NCI-H1417 treated with DMSO at 0.1 percent for 48 hours (cell line): ENCODE measurements at places on chromosomes 13 and 19.

GRCh38 chr13:98749501-98749900 is 3.0 kb downstream of the SLC15A1 start:
- DNase-seq = no peak

- no peak for DNase-seq
These were observed 300.1 kb downstream of the COG6 start for GRCh38 chr13:39955560-39955959.

DNA sequence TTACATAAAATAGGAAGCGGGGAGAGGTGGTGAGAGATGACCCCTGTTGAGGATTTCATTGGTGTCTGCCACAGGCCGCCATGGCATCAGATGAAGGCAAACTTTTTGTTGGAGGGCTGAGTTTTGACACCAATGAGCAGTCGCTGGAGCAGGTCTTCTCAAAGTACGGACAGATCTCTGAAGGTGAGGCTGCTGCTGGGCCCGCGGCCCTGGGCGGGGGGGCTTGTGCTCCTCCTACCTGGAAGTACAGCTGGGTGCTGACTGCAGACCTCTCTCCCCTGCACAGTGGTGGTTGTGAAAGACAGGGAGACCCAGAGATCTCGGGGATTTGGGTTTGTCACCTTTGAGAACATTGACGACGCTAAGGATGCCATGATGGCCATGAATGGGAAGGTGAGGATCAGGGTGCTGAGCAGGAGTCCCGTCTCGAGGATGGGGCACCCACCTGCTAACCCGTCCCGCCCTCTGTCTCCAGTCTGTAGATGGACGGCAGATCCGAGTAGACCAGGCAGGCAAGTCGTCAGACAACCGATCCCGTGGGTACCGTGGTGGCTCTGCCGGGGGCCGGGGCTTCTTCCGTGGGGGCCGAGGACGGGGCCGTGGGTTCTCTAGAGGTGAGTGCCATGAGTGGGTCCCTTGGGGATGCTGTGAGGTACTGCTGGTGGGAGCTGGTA is 1.9 kb downstream of the CIRBP start:
- no peak for DNase-seq

- DNase-seq = no peak
These were observed at the start of gene PALM3 for GRCh38 chr19:14061751-14062557. TSS of gene PALM3 (minus strand) at chr19:14062076. CDS start at chr19:14061980, 96 bp downstream.

DNA sequence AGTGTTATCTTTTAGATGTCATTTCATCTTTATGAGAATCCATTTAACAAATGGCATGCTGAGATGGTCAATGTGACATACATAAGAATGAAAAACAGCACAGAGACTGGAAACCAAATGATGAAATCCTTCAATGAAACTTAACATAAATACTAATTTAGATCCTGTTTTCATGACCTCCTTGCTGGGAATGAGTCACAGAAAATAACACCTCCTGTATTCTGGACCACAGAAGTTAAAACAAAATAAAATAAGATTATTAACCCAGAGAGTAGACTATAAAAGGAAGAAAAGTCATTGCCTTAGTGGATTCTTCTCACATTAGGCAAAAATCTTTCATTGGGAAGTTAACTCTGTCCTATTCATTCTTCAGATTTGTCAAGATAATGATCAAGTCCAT is 1.6 kb downstream of the DIAPH3 start:
- no peak for DNase-seq

DNA sequence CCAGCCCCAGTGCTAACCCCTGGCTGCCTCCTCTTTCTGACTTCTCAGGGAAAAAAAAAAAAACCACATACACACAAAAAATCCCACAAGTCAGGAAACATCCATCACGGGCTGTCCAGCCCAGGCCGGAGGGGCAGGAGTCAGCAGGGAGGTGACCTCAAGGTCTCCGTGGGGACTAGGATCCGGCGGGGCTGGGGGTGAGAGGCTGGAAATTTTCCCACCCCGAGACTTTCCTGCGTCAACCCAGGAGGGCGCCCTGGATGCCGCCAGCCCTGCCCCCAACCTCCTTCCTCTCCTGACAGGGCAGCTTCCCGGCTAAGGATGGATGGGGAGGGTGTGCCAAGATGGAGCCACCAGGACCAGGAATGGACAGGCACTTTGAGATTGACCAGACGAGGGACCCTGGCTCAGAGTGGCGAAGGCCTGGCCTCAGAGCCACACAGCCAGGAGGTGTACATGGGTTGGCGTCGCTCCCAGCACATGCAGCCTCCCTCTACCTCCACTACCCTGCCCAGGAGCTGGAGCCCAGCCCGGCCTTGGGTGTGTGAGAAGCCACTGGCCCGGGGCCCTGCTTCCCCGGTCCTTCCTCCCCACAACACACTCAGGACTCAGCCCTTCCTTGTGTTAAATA is 33.3 kb downstream of the BLOC1S3 start:
- DNase-seq = no peak

GRCh38 chr19:2266183-2266993 is 10.2 kb upstream of the JSRP1 start:
- no peak for DNase-seq

DNA sequence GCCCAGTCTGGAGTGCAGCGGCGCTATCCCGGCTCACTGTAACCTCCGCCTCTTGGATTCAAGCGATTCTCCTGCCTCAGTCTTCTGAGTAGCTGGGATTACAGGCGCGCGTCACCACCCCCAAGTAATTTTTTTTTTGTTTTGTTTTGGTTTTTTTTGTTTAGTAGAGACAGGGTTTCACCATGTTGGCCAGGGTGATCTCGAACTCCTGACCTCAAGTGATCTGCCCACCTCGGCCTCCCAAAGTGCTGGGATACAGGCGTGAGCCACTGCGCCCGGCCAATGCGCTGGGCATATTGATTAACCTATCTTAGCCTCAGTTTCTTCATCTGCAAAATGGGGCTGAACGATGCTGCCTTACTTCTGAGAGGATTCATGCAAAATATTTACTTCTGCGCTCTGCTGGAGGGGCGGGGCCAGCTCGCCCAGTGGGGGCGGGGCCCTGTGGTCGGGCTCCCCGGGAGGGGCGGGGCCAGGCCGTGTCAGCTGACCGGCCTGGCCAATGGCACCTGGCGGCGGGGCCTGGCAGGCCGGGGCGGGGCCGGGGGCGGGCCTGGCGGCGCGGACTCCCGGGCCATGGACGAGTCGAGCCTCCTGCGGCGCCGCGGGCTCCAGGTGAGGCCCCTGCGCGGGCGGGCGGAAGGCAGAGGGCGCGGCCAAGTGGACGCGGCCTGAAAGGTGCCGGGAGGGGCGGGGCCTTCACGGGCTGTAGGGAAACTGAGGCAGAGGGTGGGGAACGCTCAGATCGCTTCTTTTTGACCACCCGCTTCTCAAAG is at the start of gene MAST3:
Gene MAST3, plus strand, starts transcription at position 562 of the 776 bp plus-strand sequence. Its CDS starts 15 bp downstream, at position 577.
- no peak for DNase-seq

DNA sequence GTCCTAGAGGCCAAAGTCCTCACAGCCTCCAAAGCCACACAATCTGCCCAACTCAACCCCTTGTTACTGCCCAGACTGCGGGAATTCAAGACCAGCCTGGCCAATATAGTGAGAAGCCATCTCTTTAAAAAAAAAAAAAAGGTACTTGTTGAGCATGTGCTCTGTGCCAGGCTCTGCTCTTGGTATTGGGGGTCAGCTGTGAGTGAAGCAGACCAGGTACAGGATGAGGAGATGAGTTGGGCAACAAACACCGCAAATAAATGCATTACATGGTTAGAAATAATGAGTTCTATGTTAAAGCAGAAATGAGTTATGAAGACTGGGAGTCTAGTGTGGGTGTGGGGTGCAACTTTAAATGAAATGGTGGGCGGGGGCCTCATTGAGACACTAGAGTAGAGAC is 9.9 kb downstream of the GRIK5 start:
- no peak for DNase-seq

DNA sequence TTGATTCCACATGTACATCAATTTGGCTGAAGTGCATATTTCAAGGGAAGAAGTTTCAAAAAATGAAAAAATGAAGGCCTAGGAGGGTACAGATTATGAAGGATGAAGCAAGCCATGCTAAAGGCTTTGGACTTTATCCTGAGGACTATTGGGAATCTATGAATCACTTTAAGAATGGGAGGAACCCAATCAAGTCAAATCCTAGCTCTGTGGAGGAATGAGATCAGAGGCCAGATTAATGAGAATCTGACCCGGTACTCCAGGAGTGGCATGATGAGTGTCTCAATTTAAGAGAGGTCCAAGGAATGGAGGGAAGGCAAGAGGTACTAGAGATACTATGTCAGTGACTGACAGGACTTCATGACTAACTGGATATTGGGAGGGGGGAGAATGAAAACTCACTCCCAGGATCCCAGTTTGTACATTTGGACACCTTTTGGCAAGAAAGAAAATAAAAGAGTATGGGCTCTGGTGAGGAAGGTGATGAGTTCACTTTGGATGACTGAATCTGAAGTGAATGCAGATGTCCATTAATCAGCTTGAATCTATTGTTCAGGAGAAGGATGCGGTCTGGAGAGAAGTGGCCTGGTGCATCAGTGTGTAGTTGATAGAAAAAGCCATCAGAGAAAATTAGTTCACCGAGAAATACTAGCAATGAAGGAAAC is 349.0 kb downstream of the EFNB2 start:
- no peak for DNase-seq

GRCh38 chr13:45575146-45575829 is 40.3 kb downstream of the ERICH6B start:
- no peak for DNase-seq

- DNase-seq = no peak
These were observed 570.5 kb upstream of the ARGLU1 start for GRCh38 chr13:107138486-107138885.

GRCh38 chr19:34353546-34353945 is 11.4 kb upstream of the GPI start:
- DNase-seq = no peak

GRCh38 chr19:54136086-54136863 is 1.3 kb upstream of the CNOT3 start:
- no peak for DNase-seq

DNA sequence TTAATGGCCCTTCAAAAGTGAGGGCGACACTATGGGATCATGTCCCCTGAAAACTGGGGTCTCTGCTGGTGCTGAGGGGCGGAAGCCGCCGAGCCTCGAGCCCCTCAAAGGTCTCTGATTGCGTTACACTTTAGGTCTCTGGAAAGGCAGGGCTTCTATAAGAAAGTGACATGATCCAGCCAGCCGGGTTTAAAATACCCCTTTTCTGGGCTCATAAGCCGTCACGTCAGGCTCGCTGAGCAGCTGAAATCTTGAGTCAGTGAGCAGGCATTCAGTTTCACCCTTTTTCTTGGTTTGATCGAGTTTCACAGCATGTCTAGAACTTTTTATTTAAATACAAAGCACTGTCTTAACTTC is 600 bp upstream of the HMGB1 start:
- DNase-seq = no peak

GRCh38 chr13:108034909-108035410 is 180.4 kb downstream of the LIG4 start:
- DNase-seq = no peak

DNA sequence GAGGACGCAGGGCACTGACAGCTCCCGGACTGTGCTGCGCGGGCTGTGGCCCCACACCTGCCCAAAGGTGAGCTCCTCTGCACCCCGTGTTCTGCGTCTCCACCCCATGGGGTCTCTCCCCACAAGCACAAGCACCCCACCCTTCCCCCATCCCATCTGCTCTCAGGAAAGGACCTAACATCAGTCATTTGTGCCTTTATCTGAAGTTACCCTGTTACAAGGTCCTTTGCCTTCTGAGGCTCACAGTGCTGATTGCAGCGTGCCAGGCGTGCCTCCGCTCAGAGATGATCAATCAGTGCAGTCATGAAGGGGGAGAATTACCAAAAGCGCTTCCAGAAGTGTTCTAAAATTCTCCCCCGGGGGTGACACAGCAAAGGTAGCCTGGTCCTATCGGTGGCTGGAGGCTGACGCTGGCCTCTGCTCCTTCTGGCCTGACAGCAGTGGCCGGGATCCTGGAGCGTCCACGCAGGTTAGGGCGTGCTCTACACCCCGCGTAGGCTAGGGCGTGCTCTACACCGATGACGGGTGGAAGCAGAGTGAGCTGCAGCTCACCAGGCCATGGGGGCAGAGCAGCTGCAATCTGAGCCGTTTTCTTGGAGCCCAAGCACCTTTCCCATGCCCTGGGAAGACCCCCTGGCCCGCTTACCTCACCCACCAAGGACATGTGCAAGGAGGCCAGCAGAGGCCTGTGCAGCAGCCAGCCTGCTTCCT is 84.7 kb upstream of the TM9SF2 start:
- no peak for DNase-seq

DNA sequence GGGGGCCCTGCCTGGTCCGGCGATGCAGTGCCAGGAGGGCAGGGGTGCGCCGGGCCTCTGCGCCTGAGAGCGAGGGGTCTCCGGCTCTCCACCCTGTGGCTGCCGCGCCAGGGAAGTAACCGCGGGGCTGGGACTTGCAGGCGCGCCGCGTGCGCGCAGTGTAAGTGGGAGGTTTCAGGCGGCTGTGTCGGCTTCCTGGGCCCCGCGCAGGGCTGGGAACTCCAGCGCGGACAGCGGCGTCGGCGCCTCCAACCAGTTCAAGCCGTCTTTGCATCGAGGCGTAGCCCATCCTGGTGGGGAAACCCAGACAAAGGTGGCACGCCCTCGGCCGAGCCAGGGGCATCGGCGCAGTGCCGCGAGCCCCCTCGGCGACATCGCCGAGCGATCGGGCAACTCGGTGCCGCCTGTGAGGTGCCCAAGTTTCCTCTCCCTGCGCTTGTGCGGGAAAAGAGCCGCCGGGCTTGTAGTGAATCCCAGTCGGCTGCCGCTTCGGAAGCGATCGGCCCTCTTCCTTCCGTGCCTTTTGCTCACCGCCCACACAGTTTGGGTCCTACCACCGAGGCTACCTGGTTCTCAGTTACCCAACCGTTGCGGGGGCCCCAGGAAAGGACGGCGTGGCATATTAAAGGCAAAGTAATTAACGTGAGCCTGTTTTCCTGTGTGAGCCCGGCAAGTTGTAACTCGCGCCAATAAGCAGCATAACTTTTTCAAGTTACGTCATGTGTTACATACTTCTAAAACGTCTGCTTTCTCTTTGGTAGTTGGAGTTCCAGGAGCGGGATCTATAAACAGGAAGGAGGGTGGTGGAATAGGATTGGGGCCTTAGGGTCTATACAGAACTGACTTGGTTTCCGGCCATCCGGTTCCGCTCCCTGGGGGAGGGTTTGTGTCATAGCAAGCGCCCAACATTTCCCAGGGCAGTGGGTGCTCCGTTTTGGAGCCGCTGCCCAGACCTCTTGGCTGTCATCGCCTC is 1.2 kb downstream of the LRCH1 start:
- DNase-seq = no peak

GRCh38 chr19:15438124-15438496 is 11.6 kb downstream of the WIZ start:
- no peak for DNase-seq

- no peak for DNase-seq
These were observed 53.6 kb downstream of the GADD45B start for GRCh38 chr19:2529473-2529918.

GRCh38 chr19:7426986-7427385 is 61.8 kb downstream of the PEX11G start:
- DNase-seq = no peak

GRCh38 chr13:46598820-46599180 is 45.8 kb downstream of the LRCH1 start:
- DNase-seq = no peak

GRCh38 chr13:67509018-67509417 is 278.9 kb upstream of the PCDH9 start:
- no peak for DNase-seq
